ENCODE measurements at places on chromosomes 7 and 10.

- DNase-seq, result no peak
These were observed 730.5 kb downstream of the INHBA start for GRCh38 chr7:40972426-40972825.

- DNase-seq, result peak; percentile 51
These were observed 123.5 kb downstream of the ADCY1 start for GRCh38 chr7:45697576-45698136.

- no peak for DNase-seq
These were observed 24.3 kb downstream of the SUN3 start for GRCh38 chr7:48004638-48005037.

GRCh38 chr10:24718031-24718855, 5.4 kb downstream of the ARHGAP21 start:
- DNase-seq, result peak; percentile 88

GRCh38 chr7:116713918-116714317, 41.9 kb downstream of the MET start:
- peak; percentile 88 for DNase-seq

- DNase-seq, result no peak
These were observed 34.5 kb downstream of the CRHR2 start for GRCh38 chr7:30647589-30648364.

GRCh38 chr10:15324113-15324512, 47.0 kb downstream of the FAM171A1 start:
- DNase-seq, result no peak
